ENCODE measurements at places on chromosomes 2 and 18.
A peak's percentile ranks its signal among the peaks of the same experiment; 100 is the strongest.

DNA sequence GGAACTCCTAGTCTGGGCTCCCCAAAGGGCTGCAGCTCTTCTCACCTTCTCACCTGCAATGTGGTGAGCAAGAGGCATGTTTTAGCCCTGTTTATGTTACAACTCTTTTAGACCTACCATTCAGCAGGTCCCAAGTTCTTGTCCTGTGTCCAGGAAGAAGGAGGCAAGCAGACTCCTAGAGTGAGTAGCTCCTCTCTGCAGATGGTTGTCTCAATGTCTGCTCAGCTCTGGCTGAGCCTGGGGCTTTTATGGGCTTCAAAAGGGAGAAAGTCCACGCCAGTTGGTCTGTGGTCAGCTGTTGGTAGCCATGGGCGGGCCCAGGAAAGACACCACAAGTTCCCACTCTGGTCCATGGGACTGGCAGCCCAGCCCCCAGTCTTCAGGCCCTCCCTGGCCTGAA, 148.1 kb upstream of the HS6ST1 start:
- DNase-seq = no peak

DNA sequence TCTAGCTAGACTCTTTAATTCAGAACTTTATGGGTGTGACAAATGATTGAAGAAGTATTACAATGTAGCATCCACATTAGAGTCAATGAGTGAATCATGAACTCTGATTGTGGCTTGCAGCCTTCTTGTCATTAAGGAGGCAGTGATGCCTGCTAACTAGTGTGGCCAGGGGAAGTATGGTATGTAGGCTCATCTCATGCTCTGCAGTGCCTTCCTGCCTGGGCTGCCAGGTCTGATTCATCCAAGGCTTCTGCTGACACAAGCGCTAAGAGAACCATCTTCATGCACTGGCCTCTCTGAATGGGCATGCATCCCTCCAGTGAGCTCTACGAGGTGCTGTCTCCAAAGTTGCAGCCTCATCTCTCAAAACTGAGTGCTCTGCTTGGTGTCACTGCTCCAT, 144.3 kb downstream of the MTCL1 start:
- DNase-seq = no peak

DNA sequence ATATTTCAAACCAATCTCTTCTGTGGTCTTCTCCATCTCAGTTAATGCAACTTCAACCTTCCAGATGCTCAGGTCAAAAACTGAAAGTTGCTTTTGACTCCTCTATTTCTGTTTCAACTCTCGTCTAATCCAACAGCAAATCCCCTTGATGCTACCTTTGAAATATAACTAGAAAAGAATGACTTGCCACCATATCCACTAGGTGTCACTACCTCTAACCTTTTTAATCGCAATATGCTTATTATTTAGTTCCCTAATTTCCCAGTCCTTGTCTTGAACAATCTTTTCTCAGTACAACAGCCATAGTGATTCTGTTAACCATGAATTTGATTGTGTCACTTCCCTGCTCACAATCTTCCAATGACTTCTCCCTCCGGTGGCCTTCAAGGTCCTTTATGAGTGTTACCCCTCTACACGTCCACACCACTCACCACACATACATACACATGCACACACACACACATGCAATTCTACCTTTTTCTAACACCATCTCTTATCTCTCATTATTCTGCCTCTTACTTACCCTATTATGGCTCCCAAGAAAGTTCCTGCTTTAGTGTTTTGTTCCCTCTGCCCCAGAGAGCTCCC, 245.5 kb upstream of the KCNJ3 start:
- peak; percentile 24 for DNase-seq

DNA sequence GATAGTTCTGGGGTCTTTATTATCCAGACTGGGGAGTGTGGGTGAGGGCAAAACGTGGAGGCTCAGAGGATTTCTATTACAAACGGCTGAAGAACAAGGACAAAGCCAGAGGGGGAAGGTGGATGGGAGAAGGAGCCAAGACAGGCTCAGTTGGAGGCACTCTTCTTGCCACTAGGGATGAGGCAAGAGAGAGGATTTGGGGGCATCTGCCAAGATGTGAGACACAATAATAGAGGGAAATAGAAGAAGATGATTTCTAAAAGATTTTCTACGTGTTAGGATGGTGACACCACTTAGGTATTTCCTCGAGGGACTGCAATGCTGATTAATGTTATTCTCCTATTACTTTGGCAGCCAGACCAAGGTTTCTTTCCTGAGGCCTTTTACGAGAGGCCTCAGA, 71.8 kb downstream of the APOB start:
- DNase-seq = no peak

GRCh38 chr18:77092104-77093066, 40.2 kb downstream of the MBP start:
- no peak for DNase-seq

DNA sequence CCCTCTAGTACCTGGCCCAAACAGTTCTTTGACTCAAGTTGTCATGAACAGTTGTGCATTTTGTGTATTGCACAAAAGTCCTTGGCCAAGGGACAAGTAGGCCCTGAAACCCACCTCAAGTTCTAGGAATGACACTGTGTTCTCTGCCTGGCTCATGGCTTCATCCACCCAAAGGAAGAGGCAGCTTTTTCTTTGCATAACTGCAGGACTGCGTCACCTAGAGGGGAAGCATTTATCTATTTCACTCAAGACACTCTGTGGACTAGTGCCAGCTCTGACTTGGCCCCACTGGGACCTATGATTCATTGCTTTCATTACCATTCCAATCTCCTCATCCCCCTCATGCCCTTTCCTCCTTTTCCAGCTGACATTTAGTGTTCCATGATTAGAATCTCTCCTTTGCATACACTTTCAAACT, 119.3 kb upstream of the SIX2 start:
- peak; percentile 89 for DNase-seq

GRCh38 chr18:50089702-50090101, 105.2 kb downstream of the MYO5B start:
- no peak for DNase-seq

DNA sequence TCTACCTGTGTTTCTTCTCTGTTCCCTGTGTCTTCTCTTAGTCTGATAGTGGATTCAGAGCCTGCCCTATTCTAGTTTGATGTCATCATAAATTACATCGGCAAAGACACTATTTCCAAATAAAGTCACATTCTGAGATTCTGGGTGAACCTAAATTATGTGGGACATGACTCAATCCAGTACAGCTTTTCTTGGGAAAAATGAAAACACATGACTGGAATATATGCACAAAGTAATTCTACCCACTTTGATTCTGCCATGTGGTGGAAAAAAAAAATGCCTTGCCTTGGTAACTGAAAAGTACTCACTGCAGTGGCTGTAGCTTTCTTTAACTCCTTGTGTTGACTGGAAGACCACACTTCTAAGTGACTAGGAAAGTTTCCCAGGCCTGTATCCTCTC, 73.7 kb downstream of the LRATD1 start:
- DNase-seq = no peak

DNA sequence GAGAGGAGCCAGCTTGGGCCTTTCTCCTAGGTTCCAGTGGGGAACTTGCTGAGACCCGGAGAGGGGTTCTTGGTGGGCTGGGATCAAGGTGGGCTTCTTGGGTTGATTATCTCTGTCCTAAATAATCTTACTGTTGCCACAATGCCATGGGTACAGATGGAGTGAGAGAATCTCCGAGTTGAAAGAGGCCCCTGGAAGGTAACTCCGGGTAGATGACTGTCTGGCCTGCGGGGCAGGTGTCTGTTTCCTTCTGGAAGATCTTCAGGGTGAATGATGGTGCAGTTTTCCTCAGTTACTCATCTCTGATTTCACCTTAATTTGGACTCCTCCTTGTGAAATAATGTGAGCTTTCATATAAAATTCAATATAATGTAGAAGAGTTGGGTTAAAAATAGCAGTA, 159.4 kb downstream of the ACTR3 start:
- DNase-seq = no peak

DNA sequence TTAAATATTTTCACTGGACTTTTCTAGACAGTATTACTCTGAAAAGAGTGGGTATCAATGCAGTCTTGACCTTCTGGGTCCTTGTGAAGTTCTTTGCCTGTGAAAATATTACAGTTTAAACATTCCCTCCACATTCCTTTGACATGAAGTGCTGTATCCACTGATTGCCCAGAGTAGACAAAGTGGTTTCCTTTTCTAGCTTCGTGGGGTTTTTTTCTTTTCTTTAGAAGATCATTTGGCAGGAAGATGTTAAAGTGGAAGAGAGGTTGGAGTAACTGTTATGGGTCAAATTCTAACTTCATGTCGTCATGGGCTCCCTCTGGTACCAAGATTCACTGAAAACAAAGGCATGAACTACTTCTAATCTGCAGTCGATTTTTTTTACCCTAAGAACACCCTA, 496.9 kb downstream of the EPHA4 start:
- peak; percentile 64 for DNase-seq

DNA sequence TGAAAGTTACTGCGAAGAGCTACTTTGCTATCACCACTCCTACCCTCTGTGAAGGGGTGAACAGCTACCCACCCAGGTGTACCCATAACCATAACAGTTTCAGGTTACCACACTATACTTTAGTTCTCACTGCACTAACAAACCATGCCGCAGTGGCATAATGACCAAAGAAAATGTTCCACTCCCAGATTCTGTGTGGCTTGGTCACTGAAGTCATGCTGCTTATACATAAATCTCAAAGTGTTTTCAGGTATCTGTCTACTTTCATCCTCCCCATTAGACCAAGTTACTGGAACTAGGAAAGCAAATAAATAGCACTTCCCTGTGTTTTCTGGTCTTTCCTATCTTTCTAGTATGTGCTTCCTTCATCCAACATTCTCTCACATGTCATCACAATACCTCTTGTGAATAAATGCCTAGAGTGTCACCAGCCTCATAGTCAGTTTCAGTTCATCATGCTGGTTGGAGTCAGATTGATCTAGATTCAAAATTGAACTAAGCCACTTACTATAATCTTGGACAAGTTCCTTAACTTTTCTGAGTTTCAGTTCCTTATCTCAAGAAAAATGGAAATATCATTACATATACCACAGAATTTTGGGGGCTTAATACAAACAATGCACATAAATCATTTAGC, 293.6 kb downstream of the FSIP2 start:
- no peak for DNase-seq

GRCh38 chr2:226771067-226771466, 28.6 kb downstream of the IRS1 start:
- DNase-seq = no peak

DNA sequence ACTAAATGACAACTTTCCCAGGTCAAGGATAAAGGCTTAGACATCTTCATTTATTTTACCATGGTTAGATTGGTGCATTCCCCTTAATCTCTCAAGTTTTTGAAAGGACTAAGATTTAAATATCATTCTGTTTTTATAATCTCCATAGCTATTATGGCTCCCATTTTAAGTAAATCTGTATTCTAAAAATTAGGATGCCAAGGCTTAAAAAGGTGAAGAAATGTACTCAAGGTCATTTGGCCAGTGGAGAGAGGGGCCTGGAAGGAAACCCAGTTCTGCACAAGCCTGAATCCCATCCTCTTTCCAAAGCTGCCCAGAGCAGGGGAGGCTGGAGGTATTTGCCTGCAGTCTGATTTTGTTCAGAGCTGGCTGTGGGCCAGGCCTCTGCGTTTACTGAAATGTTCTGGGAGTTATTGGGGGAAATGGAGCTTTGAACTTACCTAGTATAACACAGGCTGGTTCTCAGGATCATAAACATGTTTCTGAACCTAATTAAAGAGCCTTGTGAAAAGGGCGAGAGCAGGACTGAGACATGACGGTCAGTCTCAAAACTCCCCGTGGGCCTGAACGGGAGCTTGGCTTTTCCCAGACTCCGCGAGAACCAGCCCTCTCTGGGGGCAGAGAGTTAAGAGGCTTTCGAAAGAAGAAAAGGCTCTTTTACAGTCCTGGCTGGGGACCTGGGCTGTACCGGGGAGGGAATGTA, 85.6 kb downstream of the DDX1 start:
- peak; percentile 7 for DNase-seq

DNA sequence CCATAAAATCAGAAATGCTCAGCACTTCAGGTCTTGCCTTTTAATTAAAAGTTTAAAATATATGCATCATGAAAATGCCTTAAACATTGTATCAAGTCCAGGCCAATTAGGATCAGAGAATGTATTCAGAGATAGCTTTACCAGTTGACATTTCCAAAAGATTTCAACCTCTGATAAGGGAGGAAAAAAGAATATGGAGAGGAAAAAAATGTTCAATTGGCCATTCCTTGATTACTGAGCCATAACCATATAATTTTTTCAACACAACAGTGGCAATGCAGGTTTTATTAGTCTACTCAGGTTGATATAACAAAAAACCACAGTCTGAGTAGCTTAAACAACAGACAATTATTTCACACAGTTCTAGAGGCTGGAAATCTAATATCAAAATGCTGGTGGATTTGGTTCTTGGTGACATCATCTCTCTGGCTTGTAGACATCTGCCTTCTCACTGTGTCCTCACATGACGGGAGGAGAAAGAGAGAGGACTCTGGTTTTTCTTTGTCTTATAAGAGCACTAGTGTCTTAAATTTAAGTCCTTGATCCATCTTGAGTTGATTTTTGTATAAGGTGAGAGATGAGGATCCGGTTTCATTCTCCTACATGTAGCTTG, 111.9 kb downstream of the IRS1 start:
- no peak for DNase-seq

DNA sequence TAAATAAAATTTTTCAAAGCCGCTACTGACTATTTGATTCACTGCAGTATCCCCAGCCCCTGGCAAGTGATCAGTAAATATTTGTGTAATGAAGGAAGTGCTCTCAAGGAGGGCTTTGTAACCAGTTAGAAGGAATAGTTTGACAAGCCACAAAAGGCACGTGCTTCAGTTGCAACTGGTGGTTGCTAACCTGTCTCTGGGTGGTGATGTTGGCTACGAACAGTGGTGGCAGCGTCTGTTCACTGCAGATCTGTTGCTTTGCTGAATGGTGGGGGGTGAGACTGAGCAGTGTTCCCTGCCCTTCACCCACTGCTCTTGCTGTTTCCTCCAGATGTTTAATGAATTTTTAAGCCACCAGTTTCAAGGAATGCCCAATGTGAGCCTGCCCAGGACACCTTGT, 73.9 kb upstream of the SIX2 start:
- DNase-seq = no peak

GRCh38 chr2:95344656-95345055, 47.5 kb downstream of the KCNIP3 start:
- DNase-seq = no peak

DNA sequence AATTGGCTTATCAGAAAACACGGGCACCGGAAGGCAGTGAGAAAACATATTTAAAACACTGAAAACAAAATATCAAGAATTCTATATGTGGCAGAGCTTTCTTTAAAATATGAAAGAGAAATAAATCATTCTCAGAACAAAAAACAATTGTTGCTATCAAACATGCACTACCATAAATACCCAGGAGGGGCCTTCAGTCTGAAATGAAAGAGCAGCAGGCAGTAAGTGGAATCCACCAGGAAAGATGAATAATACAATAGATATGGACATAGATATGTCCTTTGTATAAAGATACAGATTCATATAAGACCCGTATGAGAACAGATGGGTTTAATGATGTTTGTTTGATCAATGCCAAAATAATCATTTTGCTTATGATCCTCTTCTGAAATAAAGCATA, 142.0 kb downstream of the TMEM18 start:
- DNase-seq = no peak

DNA sequence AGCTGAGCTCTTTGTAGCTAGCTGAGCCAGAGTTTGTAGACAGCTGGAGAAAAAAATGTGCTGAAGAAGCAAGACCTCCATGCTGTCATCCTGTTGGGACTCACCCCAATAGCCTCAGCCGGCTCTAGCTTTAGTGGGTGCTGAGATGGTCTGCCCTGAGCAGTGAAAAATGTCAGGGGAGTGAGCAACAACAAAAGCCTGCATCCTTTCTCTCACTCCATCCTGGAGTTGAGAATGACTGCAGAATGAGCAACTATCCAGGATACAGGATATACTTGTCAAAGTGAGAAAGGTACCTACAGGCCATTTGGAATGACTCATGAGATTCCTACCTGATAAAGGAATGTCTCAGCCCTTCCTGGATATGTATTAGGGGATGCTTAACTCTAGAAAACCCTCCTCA, 146.1 kb upstream of the DLX2 start:
- DNase-seq = peak; percentile 59

All from endothelial cell of umbilical vein (primary cell).